ENCODE measurements at places on chromosomes 7 and 10.

DNA sequence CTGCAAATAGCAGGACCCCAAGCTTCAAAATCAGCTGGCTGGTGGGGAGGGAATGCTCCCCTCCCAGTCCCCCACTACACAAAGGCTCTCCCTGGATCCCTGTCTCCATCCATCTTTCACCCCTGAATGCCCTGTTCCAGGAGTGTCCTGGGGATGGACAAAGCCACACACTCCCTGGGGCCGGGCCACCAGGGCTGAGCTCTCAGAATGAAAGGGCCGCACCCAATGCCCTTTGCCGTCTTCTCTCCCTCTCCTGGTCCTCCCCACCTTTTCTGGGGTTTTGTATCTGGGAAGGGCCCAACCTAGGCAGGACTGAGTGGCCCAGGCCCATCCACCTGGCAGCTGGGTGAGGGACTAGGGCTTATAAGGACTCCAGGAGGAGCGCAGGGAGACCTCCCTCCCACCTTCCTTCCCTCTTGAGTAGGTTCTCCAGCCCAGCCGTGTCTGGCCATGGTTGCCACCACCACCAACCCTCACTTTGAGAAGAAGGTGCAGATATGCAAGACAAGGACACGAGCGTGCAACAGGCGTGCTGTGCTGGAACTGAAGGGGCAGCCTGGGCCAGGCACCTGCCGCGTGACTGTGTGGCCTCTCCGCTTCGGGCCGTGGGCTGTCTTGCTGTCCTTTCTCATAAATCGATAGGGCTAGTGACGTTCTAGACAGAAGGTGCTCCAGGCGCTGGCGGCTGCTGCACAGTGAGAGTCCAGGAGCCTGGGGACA, 157.1 kb downstream of the TCERG1L start:
- DNase-seq = no peak

DNA sequence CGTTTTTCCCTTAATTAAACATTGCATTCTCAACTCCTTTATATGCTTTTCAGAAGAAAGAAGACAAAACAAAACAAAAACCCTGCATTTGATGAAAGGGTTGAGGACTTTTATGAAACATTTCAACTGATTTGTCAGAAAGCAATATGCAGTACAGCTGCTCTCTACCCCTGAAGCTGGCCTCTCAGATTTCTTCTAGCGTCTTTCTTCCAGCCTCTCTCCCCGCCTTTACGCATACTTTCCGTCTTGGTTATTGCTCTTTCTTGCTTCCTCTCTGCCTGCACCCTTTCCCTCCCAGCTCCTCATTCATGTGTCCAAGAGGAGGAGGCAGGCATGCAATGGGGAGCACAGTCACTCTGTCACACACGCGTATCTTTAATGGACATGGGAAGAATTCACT, 91.0 kb upstream of the COL1A2 start:
- no peak for DNase-seq

DNA sequence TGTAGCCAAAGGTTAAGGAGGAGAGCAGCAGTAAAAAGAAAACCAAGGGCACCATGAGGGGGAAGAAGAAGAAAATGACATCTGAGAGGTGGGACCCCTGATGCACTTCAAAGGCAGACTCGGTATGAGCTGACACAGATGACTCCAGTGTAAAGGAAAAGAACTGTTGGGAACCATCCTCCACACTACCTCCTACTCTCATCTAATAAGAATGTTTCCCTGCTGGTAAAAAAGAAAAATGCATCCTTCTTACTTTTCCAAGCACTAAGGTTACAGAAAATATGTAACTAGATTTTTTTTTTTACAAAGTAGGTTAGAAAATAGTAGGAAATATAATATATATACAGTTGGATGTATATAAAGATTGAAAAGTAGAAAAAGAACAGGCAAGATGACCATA, 16.9 kb downstream of the TAS2R41 start:
- no peak for DNase-seq

DNA sequence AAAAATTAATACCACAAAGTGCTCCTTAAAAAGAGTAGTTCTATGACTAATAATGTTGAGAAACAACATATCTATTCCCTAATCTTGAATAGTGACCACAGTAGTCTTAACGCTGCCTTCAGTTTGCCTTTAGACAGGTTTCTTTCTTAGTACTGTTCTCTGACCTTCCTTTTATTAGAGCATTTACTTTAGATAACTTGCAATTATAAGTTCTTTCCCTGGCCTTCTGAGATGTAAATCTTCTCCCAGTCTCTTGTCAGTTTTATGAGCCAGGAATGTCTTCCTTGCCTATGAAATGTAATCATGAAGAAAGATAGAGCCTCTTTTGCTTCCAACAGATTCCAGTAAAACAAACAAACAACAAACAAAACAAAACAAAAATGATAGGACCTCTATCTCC, 1119.8 kb upstream of the LRRTM3 start:
- no peak for DNase-seq

DNA sequence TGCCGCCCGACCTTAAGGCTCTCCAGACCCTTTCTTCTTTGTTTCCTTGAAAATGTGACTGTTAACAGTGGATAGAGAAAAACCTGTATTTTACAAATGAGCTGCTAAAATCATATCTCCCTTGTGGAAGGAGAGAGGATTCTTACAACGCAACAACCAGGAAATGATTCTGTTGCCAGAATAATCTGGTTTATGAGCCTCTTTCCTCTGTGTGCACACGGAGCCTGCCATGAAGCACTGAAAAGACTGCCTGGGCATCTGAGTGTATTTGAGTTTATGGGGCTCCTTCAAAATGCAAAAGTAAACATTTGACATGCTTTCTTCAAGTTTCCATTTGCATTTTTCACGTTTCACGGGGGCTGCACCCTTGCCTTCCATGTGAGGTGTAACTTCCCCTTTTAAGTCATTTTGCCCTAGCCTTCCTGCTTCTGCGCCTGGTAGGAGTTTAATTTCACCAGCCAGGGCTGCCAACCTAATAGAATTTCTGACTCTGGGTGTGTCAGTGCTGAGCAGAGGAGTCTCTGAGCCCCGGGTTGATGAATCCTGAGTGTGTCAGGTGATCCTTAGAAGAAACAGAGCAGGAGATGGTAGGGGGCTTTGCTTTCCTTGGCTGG, 101.2 kb downstream of the GRB10 start:
- DNase-seq = no peak

DNA sequence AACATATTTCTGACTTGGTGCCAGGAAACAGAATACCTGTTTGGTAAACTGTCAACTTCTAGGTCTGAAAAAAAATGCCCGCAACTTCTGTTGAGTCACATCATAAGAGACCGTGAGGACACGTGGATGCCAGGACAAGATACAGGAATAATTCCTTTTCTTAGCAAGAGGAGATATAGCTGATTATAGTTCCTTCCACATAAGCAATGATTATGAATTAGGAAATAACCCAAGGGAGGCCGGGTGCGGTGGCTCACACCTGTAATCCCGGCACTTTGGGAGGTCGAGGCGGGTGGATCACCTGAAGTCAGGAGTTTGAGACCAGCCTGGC, 75.2 kb downstream of the CDC123 start:
- DNase-seq = no peak

GRCh38 chr7:117231047-117231359, 91.9 kb downstream of the WNT2 start:
- no peak for DNase-seq

GRCh38 chr10:88892222-88892967, 12.3 kb downstream of the STAMBPL1 start:
- DNase-seq = no peak
